ENCODE measurements at places on chromosomes 11 and 22. TPM values are rescaled to one million over a fixed set of nuclear protein-coding genes. Genes with fewer than 3 reads are reported as not detected.

The ZNF215 gene
- polyA plus RNA-seq = 1.0 TPM

The APOBEC3B gene
- 19.1 TPM for polyA plus RNA-seq

The C22orf42 gene
- not detected for polyA plus RNA-seq

The CYTH4 gene
- 0.15 TPM for polyA plus RNA-seq

The CD248 gene
- not detected for polyA plus RNA-seq

- DNase-seq = peak; percentile 32
Measured at GRCh38 chr11:19919050-19919561, 206.5 kb downstream of the NAV2 start.

GRCh38 chr11:122742301-122743018 is 86.9 kb downstream of the UBASH3B start:
- DNase-seq = no peak

DNA sequence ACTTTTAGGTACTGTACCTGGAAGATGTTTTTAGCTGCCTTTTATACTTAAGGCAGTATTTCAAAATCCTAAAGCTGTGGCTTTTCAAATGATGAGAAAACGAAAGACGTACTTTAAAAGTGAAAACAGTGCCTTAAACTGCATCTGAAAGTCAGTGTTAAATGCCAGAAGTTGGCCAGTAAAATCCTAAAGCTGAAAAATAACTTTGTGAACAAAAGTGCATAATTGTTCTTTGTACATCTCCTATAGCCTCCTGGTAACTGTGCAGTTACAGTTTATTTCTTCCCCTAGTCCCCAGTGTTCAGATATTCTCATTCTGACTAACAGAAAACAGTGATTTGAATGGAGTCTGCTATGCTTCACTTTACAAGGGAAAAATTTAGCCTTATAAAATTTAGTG is 6.8 kb downstream of the EED start:
- no peak for DNase-seq

DNA sequence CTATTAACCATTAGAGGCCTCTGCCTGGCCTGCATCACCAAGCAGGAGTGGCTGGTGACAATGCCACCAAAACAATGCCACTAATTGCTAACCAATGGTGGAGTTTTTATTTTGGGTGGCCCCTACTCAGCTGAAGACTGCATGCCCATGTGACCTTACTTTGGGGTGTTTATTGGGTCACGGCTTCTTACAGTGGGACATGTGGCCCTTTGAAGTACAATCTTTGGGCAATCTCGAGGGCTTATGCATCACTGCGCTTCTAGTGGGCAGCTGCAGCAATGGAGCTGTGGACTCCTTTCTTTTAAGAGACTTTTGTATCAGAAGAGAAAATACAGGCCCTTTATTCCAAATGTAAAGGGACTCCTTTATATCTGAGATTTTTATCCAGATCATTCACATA is 85.7 kb downstream of the IGLL5 start:
- no peak for DNase-seq

GRCh38 chr11:119167933-119168332 is 592 bp upstream of the NLRX1 start:
- DNase-seq = no peak

DNA sequence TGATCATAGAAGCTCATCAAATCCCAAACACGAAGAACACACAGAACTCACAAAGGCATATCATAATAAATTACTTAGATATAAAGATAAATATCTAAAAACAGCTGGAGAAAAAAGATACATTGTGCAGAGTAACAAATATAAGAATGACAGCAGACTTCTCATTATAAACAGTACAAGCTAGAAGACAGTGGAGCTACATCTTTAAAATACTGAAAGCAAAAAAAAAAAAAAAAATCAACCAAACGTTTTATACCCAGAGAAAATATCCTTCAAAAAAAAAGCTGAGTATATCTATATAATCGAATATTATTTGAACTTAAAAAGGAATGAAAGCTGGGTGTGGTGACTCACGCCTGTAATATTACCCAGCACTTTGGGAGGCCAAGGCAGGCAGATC is 90.0 kb downstream of the SBF2 start:
- DNase-seq = no peak

All from A549 (cell line).